ENCODE measurements at places on chromosomes 4 and X.

- no peak for DNase-seq
These were observed 5.3 kb upstream of the FHIP1A start for GRCh38 chr4:151403656-151404055.

- DNase-seq, result no peak
These were observed 109.6 kb downstream of the MAML3 start for GRCh38 chr4:140044337-140044902.

DNA sequence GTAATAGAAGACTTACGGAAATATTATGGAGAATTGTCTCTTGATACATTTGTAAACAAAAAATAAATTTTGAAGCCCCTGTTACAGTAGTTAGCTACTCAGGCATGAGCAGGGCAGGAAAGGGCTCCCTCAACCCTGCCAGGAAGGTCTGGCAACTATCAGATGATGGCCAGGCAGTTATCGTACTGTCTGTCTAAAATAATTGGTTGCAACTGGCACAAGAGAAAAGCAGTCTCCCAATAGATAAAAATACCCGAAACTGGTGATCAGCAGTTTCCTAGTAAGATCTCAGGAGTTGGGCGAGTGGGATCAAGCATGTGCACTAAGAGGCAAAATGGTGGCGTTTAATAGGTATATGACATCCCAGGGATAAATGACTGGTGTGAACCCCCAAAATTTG is 1336.3 kb downstream of the C4orf33 start:
- no peak for DNase-seq

DNA sequence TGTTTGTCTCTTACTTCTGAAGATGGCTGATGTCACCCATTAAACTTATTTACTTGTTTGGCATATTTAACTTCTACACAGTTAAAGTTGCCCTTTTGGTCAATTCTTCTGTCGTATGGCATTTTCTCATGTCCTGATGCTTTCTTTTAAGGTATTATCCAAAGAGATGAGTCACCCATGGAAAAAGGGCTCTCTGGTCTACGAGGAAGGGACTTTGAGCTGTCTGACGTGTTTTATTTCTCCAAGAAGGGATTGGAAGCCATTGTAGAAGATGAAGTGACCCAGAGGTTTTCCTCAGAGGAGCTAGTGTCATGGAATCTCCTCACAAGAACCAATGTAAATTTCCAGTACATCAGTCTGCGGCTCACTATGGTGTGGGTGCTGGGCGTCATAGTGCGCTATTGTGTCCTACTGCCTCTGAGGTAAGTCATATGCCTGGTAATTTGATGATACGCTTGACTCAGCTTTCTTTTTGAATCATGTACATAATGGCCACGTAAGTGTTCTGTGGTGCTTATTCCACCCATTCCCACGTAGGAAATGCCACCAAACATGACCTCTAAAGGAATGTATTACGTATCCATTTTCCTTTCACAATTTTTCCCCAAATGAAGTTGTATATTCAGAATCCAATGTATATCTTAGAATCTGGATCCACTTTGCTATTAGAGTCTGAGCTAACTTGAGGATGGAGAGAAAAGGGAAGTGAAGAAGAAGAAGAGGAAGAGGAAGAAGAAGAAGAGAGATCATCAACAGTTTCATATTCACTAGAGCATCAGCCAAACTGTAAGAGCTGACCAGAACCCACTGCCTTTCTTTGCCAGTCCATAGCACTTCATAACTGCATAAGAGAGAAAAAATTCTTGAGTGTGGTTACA is 45.7 kb downstream of the GPAT3 start:
- no peak for DNase-seq

DNA sequence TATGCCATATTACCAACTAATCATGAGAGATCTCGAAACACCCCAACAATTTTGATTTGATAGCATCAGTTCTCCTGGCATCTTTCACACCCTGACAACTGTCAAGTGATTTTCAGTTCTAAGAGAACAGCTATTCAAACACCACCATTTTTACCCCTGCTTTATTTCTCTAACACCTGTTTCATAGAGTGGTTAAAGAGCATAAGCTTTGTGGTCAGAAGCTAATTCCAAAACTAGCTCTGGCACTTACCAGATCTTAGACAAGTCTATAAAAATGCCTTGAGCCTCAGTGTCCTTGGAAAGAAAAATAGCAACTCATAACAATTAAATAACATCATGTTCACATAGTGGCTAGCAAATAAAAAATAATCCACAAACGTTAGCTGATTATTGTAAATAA is 17.9 kb downstream of the PPA2 start:
- no peak for DNase-seq

DNA sequence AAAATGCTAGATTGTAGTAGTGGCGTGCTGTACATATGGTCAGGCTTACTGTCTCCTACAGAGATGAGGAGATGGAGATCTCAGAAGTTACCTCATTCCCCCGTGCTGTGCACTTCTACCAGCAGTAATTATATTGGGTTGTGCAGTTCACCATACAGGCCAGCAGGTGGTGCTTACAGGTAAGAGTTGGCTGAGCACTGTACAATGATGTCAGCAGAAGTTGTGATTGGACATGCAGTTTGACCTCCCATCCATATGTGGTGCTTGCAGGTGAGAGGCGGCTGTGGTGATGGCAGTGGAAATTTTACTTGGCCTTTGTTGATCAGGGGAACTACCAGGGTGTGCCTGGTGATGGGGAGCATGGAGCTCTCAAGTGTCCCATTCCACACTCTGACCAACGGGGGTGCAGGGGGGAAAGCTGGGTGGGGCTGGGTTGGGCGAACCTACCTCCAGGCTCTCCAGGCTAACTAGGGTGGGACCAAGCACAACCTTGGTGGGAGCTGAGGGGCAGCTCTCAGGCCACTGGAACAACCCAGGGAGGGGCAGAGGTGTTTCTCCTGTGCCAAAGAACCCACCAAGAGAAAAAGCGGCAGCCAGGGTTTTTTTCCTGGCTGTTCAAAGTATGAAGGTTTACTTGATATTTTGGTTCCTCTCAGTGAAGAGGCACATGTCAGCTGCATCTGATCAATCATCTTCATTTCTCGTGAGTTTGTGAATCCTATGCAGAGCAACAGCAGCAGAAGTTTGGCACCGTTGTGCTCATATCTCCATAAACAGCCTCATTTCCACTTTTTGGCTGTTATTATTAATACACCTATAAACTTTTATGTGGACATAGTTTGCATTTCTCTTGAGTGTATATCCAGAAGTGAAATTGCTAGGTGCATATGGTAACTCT is 73.8 kb upstream of the FREM3 start:
- peak; percentile 2 for DNase-seq

- no peak for DNase-seq
These were observed 2.0 kb downstream of the ARX start for GRCh38 chrX:25013632-25014365.

- DNase-seq, result no peak
These were observed 100.0 kb upstream of the STX18 start for GRCh38 chr4:4641661-4642495.

Data from CD4-positive, alpha-beta T cell treated with Interleukin-6 at 100 ng/mL for 8 hours (primary cell).